Renal pelvis (tissue), 12 donors: ENCODE measurements at places on chromosomes 2 and 18. TPM values are rescaled to one million over a fixed set of nuclear protein-coding genes. Genes with fewer than 3 reads are reported as not detected.

Gene D2HGDH
- polyA plus RNA-seq: 81.1 TPM

Gene C2orf80
- polyA plus RNA-seq: 0.27 TPM

Gene HTR2B
- 10.3 TPM for polyA plus RNA-seq

Gene FOXI3
- 0.18 TPM for polyA plus RNA-seq

Gene ONECUT2
- 0.13 TPM for polyA plus RNA-seq

Gene SMARCAL1
- 30.7 TPM for polyA plus RNA-seq

Gene TUBA4B
- polyA plus RNA-seq: 1.1 TPM

Gene SLC19A3
- 11.6 TPM for polyA plus RNA-seq

Gene ANKRD53
- polyA plus RNA-seq: 0.84 TPM

Gene VWC2L
- 0.22 TPM for polyA plus RNA-seq

Gene NCKAP5
- 6.2 TPM for polyA plus RNA-seq

Gene GPBAR1
- polyA plus RNA-seq: 1.8 TPM

DNA sequence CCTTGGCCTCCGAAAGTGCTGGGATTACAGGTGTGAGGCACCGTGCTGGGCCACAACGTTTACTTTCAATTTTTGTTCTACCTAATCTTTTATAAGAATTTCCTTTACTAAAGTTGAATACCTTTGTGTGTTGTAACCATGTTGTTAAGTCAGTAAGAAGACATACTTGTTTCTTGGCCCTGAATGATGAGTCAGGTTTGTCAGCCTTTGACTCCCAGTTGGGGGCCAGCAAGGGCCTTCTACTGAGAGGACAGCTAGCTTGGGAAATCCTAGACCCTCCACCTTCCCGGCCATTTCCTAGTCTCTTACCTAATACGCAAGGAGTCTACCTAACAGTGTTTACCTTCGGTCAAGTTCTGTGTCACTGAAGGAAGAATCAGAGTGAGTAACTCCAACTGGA, 22.7 kb downstream of the MTHFD2 start:
- no peak for DNase-seq

DNA sequence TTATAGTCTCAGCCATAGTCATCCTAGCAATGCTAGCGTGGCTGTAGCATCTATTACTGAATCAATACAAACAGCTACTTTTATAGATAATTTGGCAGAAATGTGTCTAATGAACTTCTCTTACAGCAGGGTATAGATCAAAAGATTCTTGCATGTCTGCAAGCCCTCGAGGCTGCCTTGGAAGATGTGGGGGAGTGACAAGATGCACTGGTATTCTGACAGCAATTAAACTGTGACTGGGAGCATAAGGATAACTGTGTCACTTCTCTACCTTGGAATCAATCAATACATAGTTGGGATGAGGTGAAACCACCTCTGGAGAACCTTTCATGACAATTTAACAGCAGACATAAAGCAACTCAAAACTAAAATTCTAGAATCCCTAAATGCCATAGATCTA, 59.3 kb upstream of the MYO3B start:
- no peak for DNase-seq

- DNase-seq: no peak
These were observed 118.6 kb upstream of the SERPINE2 start for GRCh38 chr2:224157655-224158054.

- no peak for DNase-seq
These were observed 450.9 kb upstream of the HS6ST1 start for GRCh38 chr2:128769457-128770142.

DNA sequence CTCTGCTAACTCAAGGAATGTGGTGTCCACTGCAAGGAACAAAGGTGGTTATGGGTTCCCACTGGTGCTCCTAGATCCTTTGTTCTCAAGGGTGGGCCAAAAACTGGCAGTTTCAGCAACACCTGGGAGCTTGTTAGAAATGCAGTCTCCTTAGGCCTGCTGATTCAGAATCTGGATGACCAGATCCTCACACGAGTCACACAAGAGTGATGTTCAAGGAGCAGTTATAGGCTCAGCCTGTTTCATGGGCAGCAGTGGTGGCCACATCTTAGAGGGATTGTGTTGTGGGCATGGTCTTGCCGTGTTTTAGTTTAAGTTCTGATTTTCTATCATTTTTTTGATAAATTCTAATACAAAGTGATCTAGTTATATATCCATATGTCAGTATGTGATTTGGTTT, 28.7 kb upstream of the MGAT5 start:
- DNase-seq: no peak

GRCh38 chr2:172348555-172349288, 78.7 kb upstream of the ITGA6 start:
- no peak for DNase-seq

DNA sequence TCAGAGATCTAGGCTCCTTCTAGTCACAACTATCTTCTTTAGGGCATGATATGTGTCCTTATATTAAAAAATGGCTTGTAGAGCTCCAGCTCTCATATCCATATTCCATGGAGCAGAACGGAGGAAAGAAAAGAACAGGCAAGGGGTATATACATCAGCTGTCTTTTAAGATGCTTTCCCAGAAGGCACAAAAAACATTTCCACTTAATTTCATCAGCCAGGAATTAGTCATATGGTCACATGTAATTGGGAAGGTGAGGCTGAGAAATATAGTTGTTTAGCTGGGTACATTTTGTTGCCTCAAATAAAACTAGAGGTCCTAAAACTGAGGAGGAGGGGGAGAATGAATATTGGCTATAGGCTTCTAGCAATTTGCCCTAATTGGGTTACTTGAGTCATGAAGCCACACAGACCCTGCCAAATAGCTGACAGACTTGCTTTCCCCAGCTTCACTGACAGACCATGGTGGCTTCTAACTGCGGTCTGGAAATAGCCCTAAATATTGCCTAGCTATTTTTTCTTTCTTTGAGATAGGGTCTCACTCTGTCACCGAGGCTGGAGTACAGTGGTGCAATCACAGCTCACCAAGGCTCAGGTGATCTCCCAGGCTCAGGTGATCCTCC, 20.0 kb downstream of the MAIP1 start:
- no peak for DNase-seq

DNA sequence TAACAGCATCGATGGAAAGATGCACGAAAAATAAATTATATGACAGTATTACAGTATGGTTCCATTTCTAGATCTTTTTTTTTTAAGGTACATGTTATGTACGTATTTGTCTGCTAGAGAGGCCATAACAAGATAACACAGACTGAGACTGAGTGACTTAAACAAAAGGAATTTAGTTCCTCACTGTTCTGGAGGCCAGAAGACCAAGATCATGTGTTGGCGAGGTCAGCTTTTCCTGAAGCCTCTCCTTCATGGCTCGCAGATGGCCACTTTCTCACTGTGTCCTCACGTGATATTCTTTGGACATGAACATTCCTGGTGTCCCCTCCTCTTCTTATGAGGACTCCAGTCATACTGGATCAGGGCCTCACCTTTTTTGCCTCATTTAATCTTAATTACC, 177.4 kb downstream of the CAPN13 start:
- DNase-seq: no peak

GRCh38 chr2:162099836-162100235, 25.8 kb upstream of the DPP4 start:
- no peak for DNase-seq

- no peak for DNase-seq
These were observed 18.2 kb downstream of the AGAP1 start for GRCh38 chr2:235511751-235512698.

GRCh38 chr2:177633910-177634294, 241.3 kb downstream of the AGPS start:
- no peak for DNase-seq

- no peak for DNase-seq
These were observed 353.9 kb downstream of the SS18 start for GRCh38 chr18:25736516-25736915.

- DNase-seq: no peak
These were observed 131.1 kb downstream of the IKZF2 start for GRCh38 chr2:213020268-213020667.

GRCh38 chr2:2291500-2292260, 39.4 kb downstream of the MYT1L start:
- peak; percentile 23 for DNase-seq

DNA sequence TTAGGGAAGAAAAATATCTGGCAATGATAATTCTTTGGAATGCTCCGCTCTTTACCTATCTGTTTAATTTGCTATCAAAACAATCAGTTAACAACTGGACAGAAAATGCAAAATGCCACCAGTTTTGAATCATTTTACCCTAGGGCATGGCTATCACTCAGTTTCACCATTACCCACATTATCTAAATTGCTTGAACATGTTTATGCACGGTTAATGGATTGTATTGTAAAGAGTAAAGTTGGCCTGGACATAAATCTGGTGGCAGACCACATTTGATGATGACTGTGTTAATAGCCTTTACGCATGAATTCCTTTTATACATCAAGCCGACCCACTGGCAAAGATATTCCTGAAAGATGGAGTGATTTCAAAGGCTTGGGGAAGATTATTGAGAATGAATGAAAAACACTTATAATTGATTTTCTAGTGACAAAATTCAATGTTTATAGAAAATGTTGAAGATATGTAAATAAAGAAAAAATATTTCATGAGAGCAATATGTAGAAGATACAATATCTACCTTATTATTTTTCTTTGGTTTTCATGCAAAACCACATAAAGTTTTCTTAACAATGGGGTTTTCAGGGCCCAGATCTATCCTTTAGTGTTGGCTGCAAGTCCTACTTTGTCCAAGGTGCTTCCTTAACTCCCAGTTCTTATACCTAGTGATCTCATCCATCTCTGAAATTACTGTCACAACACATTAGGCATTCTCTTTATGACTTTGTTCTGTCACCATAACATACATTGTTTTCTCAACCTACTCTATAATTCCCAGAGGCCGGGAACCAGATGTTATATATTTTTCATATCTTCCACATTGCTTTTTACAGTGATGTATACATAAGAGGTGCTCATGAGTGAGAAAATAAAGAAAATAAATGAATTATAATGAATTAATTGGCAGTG, 265.1 kb downstream of the RIT2 start:
- DNase-seq: no peak

DNA sequence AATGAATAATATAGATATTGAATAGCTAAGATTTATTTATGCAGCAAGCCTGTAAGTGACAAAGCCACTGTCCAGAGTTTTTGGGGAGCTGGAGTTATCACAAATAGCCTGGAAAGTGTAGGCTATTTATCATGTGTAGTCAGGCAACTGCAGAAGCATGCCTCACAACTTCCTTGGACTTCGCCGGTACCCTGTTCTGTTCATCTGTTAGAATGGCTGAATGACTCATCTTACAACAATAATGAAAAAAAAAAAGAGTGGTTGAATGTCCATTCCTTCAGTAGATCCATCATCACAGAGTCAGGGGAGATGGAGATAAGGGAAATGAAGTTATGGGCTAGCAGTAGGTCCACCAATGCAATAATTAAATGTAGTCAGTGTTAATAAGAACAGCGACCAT, 24.0 kb upstream of the ATP5MC3 start:
- DNase-seq: no peak

GRCh38 chr2:70767699-70768589, at the start of gene ADD2:
ADD2 (minus strand) TSS chr2:70768200; CDS start chr2:70706408, 61,792 bp downstream.
- peak; percentile 60 for DNase-seq
